Lower leg skin (tissue), 4 donors: ENCODE measurements at places on chromosomes 5 and 9.

GRCh38 chr9:7828334-7828733 is 28.8 kb upstream of the DMAC1 start:
- DNase-seq, result no peak

DNA sequence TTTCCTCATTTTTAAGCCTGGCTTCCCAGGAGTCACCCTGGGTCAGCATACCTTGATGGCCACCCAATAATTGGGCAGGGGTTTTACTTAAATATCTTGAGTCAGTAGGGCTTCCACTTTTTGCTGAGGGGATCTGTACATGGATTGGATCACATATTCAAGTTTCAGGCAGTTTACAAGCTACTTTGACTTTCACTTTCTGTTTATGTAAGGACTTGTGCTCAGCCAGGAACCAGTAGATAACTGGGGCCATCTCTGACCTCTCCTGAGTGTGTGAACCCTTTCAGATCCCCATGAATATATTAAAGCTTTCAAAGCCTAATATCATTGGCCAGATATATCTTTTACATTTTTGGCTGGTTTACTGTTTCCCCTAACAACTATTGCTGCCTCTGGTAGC is 45.1 kb downstream of the SLCO6A1 start:
- no peak for DNase-seq

- DNase-seq, result no peak
Measured at GRCh38 chr5:152623951-152624350, 218.9 kb upstream of the NMUR2 start.

DNA sequence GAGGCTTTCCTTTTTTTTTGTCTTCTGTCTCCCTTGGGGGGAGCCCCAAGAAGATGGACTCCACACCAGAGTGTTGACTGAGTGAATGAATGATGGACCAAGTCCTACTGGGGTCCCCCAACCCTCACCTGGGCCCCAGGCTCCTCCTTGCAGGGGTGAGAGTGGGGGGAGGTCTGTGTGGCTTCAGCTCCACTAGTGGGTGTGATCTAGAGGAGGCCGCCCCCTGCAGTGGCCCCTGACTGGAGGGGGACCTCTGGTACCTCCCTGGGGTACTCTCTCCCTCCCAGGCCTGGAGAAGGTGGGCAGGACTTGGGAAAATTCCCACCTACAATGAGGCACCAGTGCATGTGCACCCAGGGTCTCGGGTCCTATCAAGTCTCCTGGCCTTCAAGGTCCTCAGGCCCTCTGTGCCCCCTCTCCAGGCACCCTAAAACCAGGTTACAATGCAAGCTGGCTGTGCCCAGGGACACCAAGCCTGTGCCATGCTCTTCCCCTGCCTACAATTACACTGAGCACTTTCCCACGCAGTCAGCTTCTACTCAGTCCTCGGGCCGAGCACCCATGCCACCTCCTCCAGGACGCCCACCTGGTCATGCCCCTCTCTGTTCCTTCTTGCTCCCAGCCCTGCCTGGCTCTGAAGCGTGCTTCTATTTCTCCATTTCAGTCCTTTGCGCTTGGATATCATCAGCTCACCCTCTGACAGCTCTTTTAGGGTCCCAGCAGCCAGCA is 117.2 kb upstream of the PHYKPL start:
- DNase-seq, result no peak

GRCh38 chr9:7324152-7324598 is 475.4 kb downstream of the DMAC1 start:
- no peak for DNase-seq

GRCh38 chr5:158174918-158175851 is 316.2 kb upstream of the CLINT1 start:
- peak; percentile 89 for DNase-seq

DNA sequence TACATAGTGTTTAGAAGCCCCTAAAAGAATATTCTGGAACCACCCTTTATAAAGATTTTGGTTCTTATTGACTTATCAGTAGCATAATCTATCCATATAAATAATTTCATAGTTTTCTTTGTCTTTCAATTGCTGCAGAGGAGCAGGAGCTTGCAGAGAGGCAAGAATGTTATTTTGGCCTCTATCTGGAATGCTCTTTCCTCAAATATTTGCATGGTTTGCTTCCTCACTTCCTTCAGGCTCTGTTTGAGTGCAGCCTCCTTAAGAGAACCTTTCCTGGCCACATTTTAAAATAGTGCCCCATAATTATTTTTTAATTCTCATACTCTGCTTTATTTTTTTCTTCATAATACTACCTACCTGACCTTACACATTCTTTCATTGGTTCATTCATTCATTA is 1.5 kb downstream of the C5 start:
- no peak for DNase-seq

DNA sequence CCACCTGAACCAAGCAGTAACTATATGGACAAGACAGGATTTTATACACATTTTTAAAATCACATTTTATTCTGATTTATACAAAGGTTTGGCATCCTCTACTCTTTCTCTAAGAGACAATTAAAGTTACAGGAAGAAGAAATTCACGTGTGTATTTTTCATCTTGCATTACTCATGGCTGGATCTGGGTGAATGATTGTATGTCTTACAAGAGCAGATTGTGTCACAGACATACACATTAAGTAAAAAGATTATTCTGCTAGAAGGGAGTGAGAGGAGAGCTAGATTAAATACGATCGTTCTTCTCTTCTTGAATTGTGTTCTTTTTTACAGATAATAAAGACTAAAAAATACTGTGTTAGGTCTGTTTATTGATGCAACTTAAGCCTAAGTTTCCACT is 20.8 kb upstream of the CEP120 start:
- no peak for DNase-seq

DNA sequence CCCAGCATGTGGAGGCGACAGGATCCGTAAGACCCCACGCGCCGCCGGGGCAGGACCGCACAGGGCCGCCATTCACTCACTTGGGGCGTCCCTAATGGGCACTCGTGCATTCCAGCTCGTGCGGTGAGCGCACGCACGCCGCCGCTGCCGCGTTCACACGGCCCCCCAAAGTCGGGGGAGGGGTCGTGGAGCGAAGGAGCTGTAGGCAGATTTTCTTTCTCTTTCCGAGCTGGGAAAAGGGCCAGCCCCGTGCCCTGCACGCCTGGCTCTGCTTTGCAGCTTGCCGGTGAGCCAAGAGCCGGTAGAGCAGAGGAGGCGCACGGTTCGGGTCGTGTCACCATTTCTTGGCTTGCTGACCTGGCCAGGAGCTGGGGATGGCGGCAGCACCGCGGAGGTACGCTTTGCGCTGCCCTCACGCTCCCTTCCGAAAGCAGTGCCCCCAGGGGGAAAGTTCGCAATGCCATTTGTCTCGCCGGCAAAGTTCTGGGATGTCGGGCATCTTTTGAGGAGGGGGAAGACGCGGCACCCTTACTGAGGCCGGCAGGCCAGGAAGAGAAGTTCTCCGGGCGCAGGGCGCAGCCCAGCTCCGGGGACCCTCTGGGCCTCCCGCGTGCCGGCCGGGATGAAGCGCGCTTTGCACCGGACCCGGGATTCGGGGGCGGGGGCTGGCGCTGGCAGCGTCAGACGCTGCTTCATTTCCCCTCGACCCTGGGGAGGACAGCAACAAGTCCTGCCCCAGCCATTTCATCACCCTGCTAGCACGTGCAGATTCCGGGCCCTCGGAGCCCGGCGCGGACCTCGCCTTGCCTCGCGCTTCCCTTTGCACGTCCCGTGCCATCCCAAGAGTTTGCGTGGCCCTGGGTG is 898 bp downstream of the STC2 start:
- peak; percentile 86 for DNase-seq

GRCh38 chr5:83467371-83468035 is 4.0 kb upstream of the VCAN start:
- no peak for DNase-seq

DNA sequence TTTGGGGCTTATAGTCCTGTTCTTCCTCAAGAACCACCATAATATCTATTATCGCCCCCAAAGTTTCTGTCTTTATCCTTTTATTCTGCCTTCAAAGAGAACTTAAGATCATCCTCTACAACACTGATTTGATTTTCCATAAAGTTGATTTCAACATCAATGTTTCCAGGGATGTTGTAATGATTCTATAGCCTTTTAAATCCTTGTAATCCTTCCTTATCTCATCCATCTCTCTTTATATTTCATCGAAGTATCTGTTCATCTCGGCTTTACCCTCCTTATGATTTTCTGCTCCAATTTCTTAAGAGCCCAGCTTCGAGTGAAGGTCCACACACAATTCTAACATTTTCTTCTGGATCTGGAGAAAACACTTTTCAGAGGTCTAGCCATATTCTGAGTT is 218.4 kb downstream of the CDK5RAP2 start:
- DNase-seq, result no peak

DNA sequence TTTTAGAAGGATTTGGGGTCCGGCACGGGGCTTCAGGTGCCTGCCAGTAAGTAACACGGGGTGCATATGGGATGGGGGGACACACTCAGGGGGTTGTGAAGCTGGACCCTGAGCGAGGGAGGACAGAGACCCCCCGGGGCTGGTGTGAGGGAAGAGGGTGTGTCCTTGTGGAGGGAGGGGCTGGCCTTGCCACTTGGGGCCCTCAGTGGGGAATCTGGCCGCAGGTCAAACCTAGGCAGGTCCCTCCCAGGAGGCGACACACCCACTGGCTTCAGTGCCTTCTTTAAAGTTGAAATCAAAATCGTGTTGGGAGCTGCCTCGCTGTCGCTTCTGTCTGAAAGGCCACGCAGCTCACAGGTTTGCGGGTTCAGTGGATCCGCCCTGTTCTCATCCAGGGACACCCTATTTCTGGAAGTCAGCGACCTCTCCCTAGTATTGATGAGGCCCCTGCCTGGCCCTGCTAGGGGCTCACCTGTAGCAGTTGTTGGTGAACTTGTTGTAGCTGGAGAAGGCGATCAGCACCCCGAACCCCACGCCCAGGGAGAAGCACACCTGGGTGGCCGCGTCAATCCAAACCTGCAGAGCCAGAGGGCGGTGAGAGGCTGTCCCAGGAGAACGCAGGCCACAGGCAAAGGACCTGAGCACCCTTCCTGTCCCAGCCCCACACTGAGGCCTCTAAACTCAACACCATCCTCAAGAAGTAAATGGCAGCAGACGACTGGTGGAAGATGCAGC is 29.4 kb downstream of the SLC6A3 start:
- no peak for DNase-seq

DNA sequence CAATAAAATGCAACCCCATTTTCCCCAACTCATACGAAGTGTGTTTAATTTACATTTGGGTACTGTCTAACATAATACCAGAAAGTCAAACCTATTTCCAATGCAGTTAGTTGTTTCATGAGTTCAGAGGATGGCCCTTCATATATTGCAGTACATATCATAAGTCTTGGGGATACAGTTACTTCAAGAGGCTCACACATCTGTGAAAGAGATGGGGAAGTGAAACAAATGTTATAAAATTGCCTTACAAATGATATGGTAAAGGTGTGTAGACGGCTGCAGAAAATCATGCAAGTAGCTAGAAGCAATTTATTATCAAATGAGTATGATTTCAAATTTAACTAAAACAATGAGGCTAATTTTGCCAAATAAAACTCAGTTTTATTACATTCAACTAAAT is 219.0 kb upstream of the CDH12 start:
- DNase-seq, result no peak

DNA sequence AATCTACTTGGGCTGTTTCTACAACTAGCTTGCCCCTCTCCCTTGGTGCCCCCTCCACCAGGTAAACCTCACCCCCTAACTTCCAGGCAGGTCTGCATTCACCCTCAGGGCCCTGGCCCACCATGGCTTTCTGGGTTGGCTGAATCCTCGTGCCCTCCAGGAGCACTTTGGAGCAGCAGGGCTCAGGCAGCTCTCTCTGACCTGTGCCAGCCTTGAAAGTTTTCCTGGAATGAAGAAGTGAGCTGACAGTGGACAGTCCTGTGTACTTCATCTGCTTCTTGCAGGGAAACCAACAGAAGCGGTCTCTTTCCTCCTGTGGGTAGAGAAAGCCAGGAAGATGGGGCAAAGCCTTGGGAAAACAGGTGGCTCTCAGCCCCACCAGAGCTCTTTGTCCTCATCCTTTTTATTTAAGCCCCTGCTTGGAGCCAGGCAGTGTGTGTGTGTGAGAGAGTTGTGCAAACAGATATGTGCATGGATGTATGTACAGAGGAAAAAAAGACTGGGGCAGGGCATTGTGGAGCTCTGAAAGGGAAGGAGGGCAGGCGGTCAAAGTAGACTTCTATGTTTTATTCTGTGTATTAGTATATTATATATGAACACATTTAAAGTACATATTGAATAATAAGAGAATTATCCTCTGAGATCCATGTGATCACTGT is 62.3 kb upstream of the SPRY4 start:
- no peak for DNase-seq
